ENCODE measurements at places on chromosomes 4 and X.

GRCh38 chr4:109955146-109955545 is 42.5 kb downstream of the EGF start:
- DNase-seq: no peak

GRCh38 chrX:64456828-64457227 is 61.6 kb upstream of the MTMR8 start:
- DNase-seq: no peak

GRCh38 chrX:135086197-135086854 is 34.0 kb downstream of the ETDB start:
- DNase-seq: peak; percentile 18

DNA sequence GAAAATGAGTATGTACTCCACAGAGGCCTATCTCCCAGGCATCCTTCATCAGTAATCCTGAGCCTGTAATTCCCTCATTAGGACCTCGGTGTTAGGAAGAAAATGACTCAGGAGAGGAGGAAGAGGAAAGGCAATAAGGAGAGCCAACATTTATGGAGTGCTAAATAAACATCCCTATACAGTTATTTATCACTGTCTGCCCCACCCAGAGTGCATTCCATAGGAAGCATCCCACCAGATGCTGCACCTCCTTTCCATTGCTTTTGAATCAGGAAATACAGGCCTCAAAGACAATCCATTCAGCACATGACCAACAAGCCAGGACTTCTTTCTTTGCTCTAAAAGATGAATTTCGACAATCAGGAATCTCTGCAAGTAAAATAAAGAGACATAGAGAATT is 47.6 kb downstream of the USP38 start:
- DNase-seq: no peak

- DNase-seq: no peak
Observed at GRCh38 chr4:1094336-1094690, 19.1 kb downstream of the RNF212 start.

DNA sequence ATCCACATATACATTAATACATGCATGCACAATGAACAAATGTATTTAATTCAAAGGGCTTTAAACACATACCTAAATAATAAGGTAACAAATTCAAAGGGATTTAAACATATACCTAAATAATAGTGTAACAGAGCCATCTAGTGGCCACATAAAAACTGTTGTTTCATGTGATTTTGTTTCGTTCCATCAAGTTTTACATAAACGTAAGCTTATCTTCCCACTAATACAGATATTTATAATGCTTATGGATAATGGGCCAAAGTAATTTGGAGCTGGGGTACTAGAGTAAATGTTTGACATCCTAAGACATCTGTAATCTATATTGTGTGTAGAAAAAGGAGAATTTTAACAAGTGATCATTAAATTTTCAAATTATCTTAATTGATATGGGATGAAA is 82.3 kb downstream of the PRSS12 start:
- no peak for DNase-seq

DNA sequence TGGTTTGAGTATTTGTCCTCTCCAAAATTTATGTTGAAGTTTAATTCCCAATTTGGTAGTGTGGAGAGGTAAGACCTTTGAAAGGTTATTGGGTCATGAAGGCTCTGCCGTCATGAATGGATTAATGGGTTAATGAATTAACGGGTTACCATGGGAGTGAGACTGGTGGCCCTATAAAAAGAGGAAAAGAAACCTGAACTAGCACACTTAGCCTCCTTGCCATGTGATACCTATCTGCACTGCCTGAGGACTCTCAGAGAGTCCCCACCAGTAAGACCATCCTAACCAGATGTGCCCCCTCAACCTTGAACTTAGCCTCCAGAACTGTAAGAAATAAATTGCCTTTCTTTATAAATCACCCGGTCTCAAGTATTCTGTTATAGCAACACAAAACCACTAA is 39.3 kb downstream of the PAGE1 start:
- DNase-seq: no peak

GRCh38 chr4:53490161-53490956 is 100.9 kb downstream of the LNX1 start:
- DNase-seq: no peak

DNA sequence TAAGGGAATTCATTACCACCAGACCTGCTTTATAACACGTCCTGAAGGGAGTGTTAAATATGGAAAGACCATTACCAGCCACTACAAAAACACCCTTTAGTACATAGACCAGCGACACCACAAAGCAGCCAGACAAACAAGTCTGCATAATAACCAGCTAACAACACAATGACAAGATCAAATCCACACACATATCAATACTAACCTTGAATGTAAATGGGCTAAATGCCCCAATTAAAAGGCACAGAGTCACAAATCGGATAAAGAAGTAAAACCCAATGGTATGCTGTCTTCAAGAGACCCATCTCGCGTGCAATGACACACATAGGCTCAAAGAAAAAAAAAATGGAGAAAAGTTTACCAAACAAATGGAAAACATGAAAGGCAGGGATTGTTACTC is 36.9 kb downstream of the FGF16 start:
- no peak for DNase-seq

DNA sequence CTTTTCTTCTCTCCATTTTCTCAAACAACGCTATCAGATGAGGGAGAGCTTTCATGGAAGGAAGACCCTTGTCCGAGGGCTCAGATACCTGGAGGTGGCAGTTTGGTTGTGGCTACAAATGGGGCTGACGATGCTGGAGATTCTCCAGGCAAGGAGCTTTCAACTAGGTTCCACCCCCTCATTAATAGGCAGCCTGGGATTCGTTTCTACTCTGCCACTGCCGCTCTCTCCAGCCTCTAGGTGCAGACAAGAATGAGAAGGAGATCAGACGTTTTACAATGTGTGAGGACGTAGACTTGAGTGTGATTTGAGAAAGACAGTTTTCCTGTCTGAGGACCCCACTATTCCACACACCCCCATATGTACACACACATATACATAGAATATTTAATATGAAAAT is 53.1 kb downstream of the ETNPPL start:
- no peak for DNase-seq

- DNase-seq: no peak
Observed at GRCh38 chr4:66169341-66169740, 499.1 kb upstream of the EPHA5 start.
